ENCODE measurements at places on chromosomes 1 and 21.

DNA sequence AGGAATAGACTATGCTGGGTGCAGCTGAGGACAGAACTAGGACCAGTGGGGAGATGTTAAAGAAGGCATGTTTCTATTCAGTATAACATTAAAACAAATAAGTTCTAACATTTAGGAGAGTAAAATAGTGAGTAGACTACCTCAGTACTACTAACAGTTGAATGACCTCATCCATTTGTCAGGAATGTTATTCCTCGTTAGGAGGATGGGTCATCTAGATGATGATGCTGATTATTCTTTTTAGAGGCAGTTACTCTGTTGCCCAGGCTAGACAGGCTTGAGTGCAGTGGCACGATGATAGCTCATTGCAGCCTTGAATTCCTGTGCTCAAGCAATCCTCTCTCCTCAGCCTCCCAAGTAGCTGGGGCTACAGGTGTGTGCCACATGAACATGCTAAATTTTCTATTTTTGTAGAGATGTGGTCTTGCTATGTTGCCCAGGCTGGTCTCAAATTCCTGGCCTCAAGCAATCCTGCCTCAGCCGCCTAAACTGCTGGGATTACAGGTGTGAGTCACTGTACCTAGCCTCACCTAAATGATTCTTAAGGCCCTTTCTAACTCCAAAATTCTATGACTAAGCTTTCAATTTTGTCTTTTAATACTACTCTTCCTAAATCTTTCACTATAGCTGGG lies 9.3 kb downstream of the EEIG2 start:
- no peak for DNase-seq

DNA sequence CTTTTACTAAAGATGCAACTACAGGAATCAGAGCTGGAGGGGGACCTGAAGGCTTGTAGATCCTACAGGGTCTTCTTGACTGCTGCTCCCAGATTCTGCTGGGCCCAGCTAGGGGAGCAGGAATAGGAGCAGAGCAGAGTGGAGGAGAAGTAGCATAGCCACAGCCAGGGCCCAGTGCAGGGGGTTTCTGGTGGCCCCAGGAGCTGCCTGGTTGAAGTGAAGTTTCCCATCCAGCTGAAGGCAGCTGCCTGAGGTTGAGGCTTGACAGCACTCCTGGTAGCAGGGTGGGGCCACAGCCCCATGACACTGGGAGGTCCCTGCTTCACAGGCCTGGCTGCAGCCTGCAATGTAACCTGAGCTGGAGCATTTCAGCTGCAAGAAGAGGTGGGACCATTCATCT lies 2.0 kb upstream of the INPP5B start:
- DNase-seq: no peak

GRCh38 chr1:35282172-35282571 lies 13.7 kb downstream of the ZMYM4 start:
- DNase-seq: no peak

GRCh38 chr1:61570191-61570590 lies 154.8 kb downstream of the TM2D1 start:
- no peak for DNase-seq

GRCh38 chr1:40339420-40340323 lies 22.6 kb upstream of the COL9A2 start:
- DNase-seq: no peak

All from activated naive CD4-positive, alpha-beta T cell (primary cell).